ENCODE measurements at places on chromosomes 3 and 15.

DNA sequence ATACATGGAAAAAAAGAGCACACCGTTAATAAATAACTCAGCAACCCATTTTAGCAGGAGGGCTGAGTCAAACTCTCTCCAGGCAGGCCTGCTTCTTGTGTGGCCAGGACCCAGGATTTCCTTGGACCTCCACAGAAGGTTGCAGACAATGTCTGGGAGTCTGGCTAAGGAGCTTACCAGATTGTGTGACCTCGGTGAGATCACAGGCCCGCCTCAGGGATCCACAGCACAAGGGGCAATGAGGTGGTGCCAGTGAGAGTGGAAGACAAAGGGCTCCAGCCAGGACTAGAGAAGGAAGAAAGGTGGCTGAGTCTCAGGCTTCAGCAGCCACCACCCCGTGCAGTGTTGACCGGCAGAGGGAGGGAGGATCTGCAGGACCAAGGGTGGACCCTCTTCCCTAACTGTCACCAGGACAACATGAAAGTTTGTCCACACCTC is 32.2 kb upstream of the SEC22A start:
- DNase-seq = no peak

DNA sequence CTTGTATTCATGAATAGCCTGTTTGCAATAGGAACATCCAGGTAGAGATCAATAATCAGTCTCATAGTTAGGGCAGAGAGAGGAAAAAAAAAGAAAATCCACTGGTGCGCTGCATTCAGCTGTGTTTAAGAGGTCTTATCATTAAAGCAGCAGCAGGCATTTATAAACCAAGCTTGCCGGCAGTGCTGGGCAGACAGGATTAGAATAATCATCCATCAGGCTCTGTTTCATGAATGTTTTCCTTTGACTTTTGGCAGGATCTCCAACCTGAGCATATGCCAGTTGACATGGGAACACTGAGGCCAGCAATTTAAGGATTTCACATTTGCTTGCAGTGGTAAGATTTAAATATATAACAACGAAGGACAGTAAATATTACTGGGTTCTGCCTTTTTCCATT is 305.2 kb upstream of the SEMA6D start:
- DNase-seq = no peak

- no peak for DNase-seq
These were observed 37.7 kb upstream of the TRAK1 start for GRCh38 chr3:42053476-42053875.

DNA sequence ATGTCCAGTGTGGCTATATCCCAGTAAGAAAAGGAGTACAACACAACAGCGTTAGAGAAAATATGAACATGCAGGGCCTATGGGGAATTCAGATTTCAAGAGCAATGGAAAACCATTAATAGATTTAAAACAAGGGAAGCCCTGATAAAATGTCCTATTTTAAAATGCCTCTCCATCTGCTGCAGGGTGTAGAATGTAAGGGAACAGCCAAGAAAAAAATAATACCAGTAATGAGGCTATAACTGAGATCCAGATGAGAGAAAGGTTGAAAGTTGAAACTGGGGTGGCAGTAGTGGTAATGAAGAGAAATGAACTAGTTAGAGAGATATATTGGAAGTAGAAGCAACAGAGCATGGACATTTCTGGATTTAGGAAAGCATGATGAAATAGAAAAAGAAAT is 226.1 kb downstream of the KCNMB2 start:
- no peak for DNase-seq

- DNase-seq = no peak
These were observed 26.4 kb downstream of the PEAK1 start for GRCh38 chr15:77393471-77393840.

DNA sequence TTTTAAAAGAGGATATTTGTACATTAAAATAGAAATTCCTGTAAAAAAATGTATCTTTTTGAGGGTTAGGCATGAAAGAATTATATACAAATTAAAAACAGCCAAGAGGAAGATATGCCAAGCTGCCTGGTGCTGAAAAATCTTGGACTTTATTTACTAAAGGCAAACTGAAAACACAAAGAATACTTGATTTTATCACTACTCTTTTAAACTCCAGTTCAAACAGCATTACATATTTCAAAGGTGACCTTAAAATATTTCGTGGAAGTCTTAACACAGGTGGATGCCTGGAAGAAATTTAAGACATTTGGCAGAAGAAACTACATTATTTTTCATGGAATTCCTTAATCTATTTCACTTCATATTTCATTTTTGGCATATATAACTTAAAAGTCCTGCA is 101.1 kb upstream of the SLC2A2 start:
- no peak for DNase-seq

GRCh38 chr15:63997715-63998442 is 48.4 kb downstream of the DAPK2 start:
- DNase-seq = no peak

GRCh38 chr15:22890296-22890695 is 51.8 kb downstream of the NIPA2 start:
- no peak for DNase-seq

DNA sequence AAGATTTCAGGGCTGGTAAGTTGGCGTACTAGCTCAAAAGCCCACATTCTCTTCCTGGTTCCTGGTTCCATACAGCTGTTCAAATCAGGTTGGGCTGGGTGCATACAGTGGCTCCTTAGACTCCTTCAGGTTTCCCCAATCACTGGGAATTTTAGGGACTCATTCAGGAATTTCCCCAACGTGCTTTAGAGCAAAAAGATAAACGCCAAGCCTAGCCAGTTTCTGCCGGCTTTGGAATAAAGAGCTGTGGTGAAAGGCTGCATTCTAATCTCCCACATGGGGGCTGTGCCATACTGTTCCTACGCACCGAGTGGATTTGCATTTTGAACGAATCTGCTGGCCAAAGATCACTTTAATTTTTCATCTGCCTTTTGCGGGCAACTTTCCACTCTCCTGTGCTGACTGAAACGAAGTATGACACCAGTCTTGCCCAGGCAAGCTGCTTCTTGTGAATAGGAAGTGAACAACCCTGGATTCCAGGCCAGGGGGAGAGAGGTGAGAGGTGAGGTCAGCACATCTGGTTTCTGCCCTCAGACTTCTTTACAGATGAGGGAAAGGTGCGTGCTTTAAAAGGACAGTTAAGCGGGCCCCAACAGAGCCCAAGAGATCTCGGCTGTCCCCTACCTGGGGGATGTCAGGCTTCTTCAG is 184.2 kb upstream of the PDZRN3 start:
- DNase-seq = no peak

GRCh38 chr3:125055913-125056745 is at the start of gene HEG1:
TSS of gene HEG1 (minus strand) at chr3:125055997. CDS start at chr3:125055890, 107 bp downstream.
- DNase-seq = peak; percentile 47

GRCh38 chr15:58566029-58566428 is 134.2 kb downstream of the LIPC start:
- DNase-seq = no peak

GRCh38 chr3:100333970-100334487 is 528 bp upstream of the NIT2 start:
- no peak for DNase-seq

GRCh38 chr3:17915341-17915740 is 172.9 kb upstream of the TBC1D5 start:
- DNase-seq = no peak

DNA sequence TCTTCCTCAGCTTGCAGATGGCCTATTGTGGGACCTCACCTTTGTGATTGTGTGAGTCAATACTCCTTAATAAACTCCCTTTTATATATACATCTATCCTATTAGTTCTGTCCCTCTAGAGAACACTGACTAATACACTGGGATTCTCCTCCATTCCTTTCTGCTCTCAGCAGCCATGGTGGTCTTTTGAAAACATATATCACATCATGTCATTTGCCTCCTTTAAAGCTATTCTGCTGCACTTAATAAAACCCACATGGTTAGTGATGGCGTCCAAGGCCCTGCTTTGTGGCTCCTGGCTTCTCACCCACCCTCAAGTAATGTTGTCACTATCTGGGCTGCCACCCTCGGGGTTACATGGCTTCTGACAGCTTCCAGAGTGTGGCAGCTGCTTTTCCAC is 169.5 kb downstream of the CADPS start:
- DNase-seq = no peak

DNA sequence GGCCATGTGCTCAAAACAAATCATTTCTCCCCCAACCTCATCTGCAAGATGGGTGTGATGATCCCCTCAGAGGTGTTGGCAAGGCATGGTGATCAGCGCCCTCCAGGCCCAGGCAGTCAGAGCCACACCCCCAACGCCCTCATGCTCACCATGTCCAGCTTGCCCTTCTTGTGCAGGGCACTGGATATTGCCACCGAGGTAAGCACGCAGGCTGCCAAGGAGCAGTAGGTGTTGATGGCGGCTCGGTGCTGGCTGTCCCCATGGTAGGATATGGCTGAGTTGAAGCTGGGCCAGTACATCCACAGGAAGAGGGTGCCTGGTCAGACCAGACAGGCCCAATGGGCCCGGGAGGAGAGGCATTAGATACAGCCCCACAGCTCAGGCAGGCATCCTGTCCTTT is 17.2 kb downstream of the RHCG start:
- DNase-seq = no peak

- DNase-seq = no peak
These were observed 2.5 kb downstream of the MOBP start for GRCh38 chr3:39469945-39470344.

DNA sequence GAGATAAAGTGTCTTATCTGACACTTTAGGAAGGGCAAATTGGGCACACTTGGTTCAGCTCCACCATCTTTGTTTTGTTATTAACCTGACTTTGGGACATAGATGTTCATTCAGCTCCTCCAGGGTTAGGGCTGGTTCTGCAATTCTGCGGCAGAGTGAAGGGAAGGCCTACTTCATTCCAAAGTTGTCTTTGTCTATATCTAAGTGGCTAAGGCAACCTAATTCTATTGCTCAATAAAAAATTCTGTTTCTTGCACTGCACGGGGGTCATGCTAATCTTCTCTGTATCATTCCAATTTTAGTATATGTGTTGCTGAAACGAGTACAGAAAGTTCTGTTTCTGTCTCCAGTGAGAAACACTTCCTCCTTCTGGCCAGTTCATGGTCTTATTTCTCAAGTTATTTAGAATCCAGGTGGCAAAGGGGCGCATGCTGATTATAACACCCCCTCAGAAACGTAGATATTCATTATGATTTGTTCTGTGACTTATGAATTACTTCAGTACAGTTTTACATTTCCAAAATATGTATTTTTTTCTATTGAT is 53.5 kb downstream of the PFN2 start:
- DNase-seq = no peak

GRCh38 chr3:112966633-112967032 is 8.3 kb downstream of the CD200R1 start:
- no peak for DNase-seq

DNA sequence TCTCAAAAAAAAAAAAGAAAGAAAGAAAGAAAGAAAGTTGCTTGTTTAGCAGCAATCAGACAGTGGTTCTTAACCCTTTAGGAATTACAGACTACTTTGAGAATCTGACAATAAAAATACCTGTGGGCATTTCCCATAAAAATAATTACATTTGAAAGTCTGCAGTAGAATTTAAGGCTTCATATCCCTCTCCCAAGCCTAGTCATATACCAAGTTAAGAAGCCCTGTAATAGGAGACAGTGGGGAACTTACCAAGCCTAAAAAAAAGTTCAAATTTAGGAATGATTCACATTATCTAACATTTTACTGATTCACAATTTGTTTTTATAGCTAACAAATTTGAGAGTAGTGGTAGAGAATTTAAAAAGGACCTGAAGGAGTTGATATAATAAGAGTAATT is 47.5 kb downstream of the LRRFIP2 start:
- DNase-seq = no peak

DNA sequence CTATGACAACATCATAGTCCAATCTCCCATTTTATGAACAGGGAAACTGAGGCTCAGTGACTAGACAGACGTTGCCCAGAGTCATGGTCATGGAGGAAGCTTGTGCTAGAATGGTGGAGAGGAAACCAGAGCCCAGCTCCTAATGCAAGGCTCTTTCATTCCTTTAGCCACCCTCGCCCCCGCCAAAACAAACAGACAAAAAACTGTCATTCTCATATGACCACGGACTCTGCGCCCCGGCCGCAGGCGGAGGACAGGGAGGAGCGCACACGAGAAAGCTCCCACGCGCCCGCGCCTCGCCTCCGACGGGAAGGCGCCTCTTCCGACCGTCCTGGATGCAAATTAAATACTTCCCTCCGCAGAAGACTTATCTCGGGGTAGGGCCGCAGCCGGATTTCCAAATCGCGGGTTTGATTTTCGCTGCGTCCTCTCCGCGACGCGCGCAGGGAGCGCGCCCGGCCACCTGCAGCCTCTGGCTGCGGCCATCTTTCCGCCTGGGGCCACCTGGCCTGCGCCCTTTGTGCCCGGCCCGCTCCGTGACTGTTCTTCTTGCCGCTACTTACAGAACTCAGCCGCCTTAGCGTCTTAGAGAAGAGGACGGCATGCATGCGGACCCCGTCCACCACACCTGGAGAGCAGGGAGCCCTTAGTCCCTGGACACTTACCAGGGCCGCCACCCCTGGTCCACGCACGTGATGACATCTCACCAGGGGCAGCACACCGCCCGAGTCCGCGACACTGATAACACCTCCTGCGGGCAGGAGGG is 670 bp upstream of the ATP13A3 start:
- no peak for DNase-seq

- DNase-seq = no peak
These were observed 230.7 kb downstream of the UACA start for GRCh38 chr15:70532531-70533186.

- DNase-seq = no peak
These were observed 1207.6 kb downstream of the OTOL1 start for GRCh38 chr3:162704238-162704637.

DNA sequence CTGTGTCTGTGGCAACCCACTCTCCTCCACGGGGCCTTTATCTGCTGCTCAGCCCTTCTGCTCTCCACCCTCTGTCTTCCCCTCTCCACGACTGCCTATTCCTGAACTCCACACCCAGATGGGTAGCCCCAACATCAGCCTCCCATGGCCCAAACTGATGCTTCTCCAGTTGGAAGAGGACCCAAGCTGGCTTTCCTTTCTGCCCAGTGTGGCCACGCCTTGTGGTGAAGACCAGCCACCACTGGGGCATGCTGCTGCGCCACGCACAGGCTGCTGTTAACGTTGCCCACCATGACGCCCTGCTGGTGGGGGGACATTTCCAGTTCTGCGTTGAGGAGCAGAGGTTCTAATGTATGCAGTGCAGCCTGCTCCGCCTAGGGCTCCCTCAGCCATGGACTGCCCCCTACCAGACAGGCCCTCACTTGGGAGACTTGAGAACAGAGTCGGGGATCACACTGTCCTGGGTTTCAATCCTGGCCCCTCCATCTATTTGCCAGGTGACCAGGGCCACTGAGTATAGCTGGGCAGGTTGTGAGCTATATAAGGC is 26.9 kb downstream of the CFAP100 start:
- DNase-seq = no peak

- no peak for DNase-seq
These were observed 209.5 kb downstream of the EBLN2 start for GRCh38 chr3:73270839-73271483.

Data from COR-L47 (cell line).